Right ventricle myocardium inferior (tissue), 1 donor: ENCODE measurements at places on chromosomes 1 and 21. TPM values are rescaled to one million over a fixed set of nuclear protein-coding genes. Genes with fewer than 3 reads are reported as not detected.

GRCh38 chr21:42373196-42373907 lies 7.0 kb upstream of the TFF1 start:
- no peak for DNase-seq

DNA sequence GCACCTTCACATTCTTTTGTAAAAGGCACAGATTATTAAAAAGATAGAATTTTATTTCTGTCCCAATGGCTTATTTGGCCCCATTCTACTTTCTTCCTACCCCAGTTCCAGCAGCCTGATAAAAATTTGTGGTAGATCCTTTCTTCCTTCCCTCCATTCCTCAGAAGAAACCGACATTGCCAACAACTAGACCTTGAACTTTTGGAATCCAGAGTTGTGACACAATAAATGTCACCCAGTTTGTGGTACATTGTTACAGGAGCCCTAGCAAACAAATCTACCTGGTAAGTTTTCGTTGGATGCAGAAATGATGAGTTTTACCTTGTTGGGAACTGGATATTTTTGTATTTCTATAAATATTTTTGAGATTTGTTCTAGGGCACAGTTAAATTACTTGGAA lies 141.6 kb upstream of the IVNS1ABP start:
- DNase-seq, result no peak

The MROH9 gene
- total RNA-seq, result not detected

DNA sequence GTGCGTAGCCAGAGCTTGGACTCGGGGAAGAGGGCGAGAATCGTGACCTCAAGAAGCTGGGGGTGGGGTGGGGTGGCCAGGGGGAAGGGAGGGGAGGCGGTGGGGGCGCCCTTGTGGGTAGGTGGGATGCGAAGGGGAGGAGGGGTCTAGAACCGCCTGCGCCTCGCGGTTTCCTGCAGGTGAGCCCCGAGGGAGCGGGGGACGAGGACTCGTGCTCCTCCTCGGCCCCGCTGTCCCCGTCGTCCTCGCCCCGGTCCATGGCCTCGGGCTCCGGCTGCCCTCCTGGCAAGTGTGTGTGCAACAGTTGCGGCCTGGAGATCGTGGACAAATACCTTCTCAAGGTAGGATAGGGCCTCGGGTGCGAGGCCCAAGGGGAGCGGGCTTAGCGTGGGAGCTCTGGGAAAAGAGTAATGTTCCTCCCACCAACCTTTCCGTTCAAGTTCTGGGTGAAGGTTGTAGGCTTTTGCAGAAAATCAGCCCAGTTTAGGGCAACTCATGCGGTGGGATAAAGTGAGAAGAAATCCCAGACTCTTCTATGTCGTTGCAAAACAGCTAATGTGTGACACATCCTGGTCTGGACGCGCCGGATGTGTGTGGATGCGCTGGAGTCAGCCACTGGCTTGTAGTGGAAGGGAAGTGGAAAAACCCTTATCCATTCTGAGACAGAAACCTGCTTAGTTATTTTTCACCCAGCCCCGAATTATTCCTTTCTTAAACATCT lies 2.9 kb downstream of the LHX8 start:
- peak; percentile 6 for DNase-seq

DNA sequence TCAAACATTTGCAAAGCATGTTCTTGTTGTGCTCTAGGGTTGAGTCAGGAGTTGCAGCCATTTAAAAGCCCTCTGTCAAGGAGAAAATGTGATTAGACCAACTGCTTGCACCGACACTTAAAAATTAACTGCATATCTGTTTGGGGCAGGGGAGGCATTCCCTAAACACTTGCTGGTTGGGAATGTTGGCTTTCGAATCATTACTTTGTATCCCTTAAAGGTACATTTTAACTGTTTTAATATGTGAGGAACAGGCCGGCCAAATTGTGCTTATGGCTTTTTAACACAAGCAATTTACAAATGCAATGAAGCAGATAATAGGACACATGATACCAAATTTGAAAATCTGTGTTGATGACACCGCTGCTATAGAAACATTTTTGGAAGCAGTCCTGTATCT lies 159.1 kb downstream of the LHX8 start:
- DNase-seq, result no peak

The OR2L3 gene
- not detected for total RNA-seq

DNA sequence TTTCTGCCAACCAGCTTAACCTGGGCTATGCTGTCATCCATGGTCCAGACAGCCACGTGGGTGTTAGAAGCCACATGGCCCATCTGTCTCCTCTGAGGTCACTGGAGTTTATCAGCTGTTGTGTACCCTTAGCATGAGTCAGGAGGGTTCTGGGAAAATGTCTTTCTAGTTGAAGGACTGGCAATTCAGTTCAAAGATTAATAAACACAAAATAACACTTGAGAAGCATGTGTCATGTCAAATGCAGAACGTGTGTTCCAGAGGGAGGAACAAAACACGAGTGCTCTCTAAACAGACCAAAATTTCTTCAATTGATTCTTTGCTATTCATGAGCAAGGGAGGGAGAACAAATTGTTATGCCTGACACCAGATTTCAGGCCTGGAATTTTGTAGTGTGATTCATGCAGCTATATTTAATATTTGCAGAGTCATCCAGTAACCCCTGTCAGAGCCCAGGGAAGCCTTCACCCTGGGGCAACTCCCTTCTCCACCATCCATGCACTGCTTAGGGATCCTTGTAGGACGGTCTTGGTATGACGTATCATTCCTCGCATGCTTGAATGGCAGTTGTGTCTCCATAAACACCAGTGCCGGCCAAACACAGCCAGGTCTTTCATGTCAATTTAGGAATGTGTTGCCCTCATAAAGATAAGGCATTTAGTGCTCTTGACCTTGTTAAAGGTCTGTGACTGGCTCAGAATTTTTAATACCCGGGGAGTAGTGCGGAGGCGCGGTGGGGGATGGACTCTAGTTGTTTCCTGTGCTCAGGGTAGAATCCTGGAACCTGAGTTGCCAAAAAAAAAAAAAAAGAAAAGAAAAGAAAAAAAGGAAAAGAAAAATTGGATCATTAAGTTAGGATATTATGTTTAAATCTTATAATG lies 27.7 kb upstream of the DYRK1A start:
- DNase-seq, result peak; percentile 60

The PIK3CD gene
- total RNA-seq, result 4.1 TPM

The INSRR gene
- 0.46 TPM for total RNA-seq

DNA sequence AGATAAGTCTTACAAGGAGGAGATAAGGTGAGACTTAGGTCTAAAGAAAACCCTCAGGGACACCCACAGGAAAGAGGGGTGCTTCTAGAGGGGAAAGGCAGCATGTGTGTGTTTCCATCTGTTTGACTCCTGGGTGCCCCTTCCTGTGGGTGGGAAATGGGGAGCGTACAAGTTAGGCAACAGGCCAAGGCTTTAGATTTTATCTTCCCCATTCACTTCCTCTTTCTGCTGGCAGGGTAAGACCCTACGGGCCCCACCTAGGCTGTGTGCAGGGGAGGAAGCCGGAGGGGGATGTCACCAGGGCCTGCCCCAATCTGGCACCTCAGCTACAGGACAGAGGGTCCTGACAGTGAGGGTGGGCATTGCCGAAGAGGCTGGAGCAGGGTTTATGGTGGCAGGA lies 2.5 kb upstream of the OLIG1 start:
- no peak for DNase-seq

DNA sequence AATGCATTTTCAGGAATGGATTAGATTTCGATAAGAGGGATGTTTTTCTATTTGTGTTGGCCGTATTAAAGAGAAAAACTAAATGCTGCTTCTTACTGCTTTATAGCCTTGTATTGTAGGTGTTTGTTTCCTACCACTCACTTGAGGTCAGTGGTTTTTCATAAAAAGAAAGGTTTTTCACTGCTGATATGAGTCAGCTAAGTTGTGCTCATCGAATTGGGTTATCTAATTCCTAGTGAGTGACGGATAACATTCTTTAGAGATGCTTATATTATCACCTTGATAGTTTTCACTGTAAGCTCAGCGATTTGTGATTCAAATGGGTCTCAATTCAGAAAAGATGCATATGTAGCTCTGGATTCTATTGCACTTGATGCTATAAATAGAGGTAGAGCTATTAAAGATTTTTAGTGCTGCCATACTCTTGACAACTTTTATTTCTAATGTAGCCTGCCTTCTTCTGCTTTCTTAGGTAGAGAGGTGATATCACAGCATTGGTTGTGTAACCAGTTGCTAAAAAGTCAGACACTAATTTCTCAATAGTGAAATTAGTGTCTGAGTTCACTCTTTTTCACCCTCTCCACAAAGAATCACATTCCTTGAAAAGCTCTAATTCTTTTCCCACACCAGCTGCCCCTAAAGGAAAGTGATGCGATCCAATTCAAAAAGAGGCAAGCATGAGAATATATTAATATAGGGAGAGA lies 180.0 kb downstream of the RASAL2 start:
- no peak for DNase-seq

DNA sequence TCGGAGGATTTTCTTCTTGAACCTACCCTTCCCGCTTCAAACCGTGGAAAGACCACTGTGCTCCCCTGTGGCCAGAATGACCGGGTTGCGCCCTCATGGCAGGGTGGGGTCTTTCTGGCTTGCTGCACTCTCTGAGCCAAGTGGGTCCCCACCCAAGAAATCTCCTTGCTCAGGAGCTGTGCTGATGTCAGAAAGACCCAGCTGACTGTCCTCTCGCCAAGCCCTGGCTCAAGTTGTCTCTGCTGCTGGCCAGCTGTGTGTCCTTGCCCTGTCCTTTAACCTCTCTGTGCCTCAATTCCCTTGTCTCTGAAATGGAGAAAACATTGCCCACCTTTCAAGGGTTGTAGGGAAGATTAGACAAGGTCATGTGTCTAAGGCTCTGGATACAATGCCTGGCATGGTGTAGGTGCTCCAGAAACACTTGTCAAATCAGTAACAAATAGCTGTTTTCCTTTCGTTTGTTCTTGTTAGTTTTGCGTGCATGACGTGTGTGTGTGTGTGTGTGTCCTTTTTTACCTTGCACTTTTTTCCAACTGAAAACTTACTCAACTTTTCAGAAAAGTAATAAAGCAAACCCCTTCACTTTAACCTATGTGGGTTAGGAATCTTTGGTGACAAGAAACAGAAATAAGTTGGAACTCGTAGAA lies 41.1 kb upstream of the RPL11 start:
- DNase-seq, result peak; percentile 80

The ITSN1 gene
- total RNA-seq, result 42.5 TPM

The TRMT1L gene
- 27.6 TPM for total RNA-seq

DNA sequence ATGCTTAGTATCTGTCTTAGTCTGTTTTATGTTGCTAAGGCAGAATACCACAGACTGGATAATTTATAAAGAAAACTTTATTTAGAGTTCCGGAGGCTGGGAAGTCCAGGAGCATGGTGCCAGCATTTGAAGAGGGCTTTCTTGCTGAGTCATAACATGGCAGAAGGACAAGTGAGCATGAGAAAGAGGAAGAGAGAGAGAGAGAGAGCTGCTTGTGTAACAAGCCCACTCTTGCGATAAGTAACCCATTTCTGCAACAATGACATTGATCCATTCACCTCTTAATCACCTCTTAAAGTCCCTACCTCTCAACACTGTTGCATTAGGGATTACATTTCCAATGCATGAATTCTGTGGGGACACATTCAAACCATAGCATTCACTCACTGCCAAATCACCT lies 11.7 kb upstream of the MYOCOS start:
- DNase-seq, result no peak

DNA sequence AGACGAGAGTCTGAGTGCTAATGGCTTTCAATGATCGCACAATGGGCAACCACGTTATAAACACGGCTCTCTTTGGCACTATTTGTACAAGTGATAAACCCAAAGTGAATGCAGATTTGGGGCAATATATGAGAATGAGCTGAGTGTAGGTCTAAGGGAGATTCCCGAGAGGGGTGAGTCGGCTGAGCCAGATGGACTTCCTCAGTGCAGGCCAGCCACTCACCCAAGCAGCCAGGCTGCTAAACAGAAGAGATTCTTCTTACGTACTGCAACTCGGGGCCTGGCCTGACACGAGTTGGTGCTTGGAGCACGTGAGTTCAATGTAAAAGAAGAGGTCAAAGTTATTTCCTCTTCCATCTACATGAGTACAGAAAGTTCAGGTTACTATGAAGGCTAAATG lies 6.2 kb upstream of the MIXL1 start:
- DNase-seq, result no peak

The PODN gene
- 35.3 TPM for total RNA-seq

- no peak for DNase-seq
Measured at GRCh38 chr1:71634159-71634558, 553.3 kb upstream of the ZRANB2 start.

The FMN2 gene
- not detected for total RNA-seq

The SLC26A9 gene
- total RNA-seq, result 25.4 TPM

GRCh38 chr1:237396426-237396825 lies 354.4 kb downstream of the RYR2 start:
- no peak for DNase-seq

The LAMC2 gene
- 3.8 TPM for total RNA-seq

DNA sequence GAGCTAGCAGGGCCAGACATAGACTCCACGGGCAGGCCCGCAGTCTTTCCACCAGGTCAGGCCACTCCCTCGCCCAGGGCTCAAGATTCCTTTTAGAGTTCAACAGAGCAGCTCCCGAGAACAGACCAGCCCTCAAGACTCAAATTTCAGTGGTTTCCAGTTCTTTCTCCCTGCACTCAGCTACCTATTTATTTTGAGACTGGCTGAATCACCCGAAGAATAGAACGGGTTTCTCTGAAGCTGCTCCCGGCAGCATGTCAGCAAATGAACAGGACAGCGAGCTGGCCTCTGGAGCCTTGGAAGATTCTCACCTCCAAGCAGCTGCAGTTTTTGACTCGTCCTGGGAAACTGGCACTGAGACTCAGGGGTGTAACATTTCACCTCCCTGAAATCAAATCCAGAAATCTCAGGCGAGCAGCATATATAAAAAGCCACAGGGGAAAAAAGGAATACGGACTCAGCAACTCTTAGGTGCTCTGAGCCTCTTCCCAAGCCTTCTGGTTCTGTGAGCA lies 177.9 kb downstream of the CLIC6 start:
- DNase-seq, result no peak

GRCh38 chr21:37571442-37571841 lies 204.9 kb downstream of the DYRK1A start:
- no peak for DNase-seq

The RAD54L gene
- total RNA-seq, result 0.73 TPM

- no peak for DNase-seq
Measured at GRCh38 chr1:239123260-239123659, 263.1 kb upstream of the CHRM3 start.

The CHI3L2 gene
- 7.5 TPM for total RNA-seq

DNA sequence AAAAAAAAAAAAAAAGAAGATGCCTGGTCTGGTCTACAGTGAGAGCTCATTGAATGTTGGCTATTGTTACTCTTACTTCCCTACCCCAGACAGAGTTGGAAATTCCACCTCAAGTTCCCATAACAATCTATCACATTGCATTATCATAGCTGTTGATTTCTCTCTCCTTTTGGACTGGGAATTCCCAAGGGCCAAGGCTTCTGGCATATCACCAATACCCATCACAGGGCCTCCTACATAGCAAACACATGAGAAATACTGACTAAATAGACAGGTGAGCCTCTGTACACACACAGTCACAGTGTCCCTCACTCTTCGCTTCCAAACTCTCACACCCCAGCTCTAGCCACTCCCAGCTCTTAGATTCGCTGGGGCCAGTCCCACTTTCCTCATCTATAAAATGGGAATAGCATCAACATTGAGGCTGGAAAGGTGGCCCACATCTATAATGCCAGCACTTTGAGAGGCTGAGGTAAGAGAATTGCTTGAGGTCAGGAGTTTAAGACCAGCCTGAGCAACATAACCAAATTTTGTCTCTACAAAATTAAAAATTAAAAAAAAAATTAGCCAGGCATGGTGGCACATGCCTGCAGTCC lies 6.4 kb downstream of the PTAFR start:
- no peak for DNase-seq

GRCh38 chr1:231699784-231700183 lies 73.2 kb downstream of the DISC1 start:
- no peak for DNase-seq

The ATP1A4 gene
- not detected for total RNA-seq

- DNase-seq, result no peak
Measured at GRCh38 chr1:201172999-201173610, 17.5 kb upstream of the IGFN1 start.

The FCMR gene
- 6.3 TPM for total RNA-seq

The PIGR gene
- not detected for total RNA-seq
